Body of pancreas (tissue), 4 donors: ENCODE measurements at places on chromosomes 7 and 10. TPM values are rescaled to one million over a fixed set of nuclear protein-coding genes. Genes with fewer than 3 reads are reported as not detected.

DNA sequence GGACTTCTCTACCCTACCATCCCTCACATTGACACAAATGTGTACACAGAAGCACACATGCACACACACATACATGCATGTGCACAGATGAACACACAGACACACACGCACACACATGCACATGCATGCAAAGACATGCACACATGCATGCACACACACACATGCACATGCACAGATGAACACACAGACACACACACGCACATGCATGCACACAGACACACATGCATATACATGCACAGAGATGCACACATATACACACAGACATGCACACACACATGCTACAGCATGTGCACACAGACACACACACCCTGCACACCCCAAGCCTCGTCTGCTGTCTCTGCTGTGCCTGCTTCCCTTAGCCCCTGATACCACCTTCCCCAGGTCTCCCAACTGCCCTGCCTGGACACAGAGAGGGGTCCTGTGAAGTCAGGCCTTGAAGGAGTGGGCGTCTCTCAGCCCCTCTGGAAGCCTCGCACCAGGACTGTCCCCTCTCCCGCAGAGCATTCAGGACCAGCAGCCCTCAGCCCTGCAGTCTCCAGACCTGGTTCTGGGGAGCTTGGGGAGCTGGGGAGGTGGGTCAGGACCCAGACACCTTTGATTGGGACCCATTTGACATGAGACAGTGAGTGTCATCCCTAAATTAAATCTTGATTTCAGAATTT, 181.8 kb downstream of the DNAJB6 start:
- H3K4me3 ChIP-seq, result no peak overlapping the region
- no peak overlapping the region for H3K27ac ChIP-seq
- H3K4me1 ChIP-seq, result no peaks in the 10 kb centered on the region
- no peaks in the 10 kb centered on the region for H3K36me3 ChIP-seq
- no peak for DNase-seq
- H3K27me3 ChIP-seq, result no peaks in the 10 kb centered on the region

DNA sequence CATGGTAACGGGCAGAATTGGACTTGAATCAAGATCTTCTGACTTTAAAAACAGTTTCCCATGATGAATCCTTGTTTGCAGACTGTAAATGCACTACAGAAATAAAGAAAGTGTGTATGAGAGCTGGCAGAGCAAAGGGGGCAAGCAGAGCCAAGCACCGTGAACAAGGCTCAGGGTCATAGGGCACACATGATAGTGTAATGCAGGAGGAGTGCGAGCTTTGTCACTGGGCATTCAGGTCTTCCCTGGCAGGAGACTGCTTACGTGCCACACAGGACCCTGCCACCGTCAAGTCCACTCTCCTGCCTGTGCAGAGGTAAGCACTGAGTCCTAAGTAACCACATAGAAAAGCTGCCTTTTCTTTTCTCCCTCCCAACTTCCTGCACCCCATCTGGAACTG, 93.1 kb upstream of the NPVF start:
- H3K36me3 ChIP-seq, result no peaks in the 10 kb centered on the region
- DNase-seq, result no peak
- H3K4me3 ChIP-seq, result no peak overlapping the region
- H3K4me1 ChIP-seq, result peaks cover 45% of the 10 kb centered on the region

DNA sequence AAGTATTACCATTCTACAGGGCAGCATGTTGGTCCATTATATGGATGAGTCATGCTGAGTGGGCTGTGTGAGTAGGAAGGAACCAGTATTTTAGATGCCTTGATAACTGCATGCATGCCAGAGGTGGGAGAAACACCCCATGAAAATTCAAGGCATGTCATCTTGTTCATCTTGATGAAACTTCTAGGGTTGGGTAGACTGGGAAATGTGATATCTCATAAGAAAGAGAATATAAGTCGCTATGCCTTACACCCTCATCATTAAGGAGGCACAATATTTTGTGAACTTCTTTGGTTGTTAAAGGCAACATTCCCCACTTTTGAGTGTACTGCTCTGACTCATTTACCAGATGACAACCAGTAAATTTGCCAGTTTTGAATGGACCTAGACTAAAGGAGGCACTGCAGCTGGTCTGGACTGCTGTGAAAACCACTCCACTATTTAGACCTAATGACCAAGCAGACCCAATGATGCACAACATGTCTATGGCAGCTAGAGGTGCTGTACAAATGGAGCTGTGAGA, 48.0 kb downstream of the ZNF365 start:
- no peaks in the 10 kb centered on the region for H3K27me3 ChIP-seq
- DNase-seq, result no peak
- no peaks in the 10 kb centered on the region for H3K4me1 ChIP-seq
- H3K4me3 ChIP-seq, result no peak overlapping the region
- H3K27ac ChIP-seq, result no peak overlapping the region

GRCh38 chr10:69049566-69049961, 38.3 kb upstream of the SRGN start:
- H3K27me3 ChIP-seq, result no peaks in the 10 kb centered on the region
- DNase-seq, result no peak
- no peak overlapping the region for H3K4me3 ChIP-seq

The SNCG gene
- 2.6 TPM for total RNA-seq

The C10orf53 gene
- total RNA-seq, result not detected

GRCh38 chr7:82335927-82336326, 107.7 kb downstream of the CACNA2D1 start:
- H3K27ac ChIP-seq, result no peak overlapping the region
- no peak overlapping the region for H3K4me3 ChIP-seq
- no peaks in the 10 kb centered on the region for H3K27me3 ChIP-seq
- no peaks in the 10 kb centered on the region for H3K36me3 ChIP-seq
- DNase-seq, result peak; percentile 19

The CALU gene
- total RNA-seq, result 45.8 TPM

The OPN4 gene
- not detected for total RNA-seq

The CPA1 gene
- 42,834 TPM for total RNA-seq

GRCh38 chr10:99161165-99161564, 74.5 kb downstream of the HPSE2 start:
- H3K27ac ChIP-seq, result no peak overlapping the region
- H3K36me3 ChIP-seq, result no peaks in the 10 kb centered on the region
- H3K4me1 ChIP-seq, result no peaks in the 10 kb centered on the region
- no peaks in the 10 kb centered on the region for H3K27me3 ChIP-seq
- no peak for DNase-seq

DNA sequence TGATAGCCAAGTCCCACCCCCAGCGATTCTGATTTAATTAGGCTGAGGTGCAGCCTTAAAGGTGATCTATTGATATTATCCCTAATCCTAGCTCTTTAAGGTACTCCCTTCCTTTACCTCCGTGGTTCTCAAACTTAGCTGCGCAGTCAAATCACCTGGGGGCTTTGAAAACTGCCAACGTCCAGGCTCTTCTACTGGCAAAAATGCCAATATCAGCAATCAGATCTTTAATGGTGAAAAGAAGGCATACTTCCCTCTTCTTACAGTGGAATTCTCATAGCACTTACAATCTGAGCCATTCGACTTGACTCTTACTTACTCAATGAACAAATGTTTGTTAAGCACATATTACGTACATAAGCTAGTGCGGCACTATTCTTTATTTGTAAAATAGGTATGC, 704 bp upstream of the SLC35B4 start:
- H3K4me3 ChIP-seq, result no peak overlapping the region
- no peak for DNase-seq

GRCh38 chr10:98316170-98316569, 48.2 kb upstream of the LOXL4 start:
- no peak overlapping the region for H3K27ac ChIP-seq
- DNase-seq, result no peak
- no peaks in the 10 kb centered on the region for H3K4me1 ChIP-seq
- H3K4me3 ChIP-seq, result no peak overlapping the region
- H3K36me3 ChIP-seq, result no peaks in the 10 kb centered on the region

GRCh38 chr7:37297546-37297945, 151.1 kb downstream of the ELMO1 start:
- H3K4me3 ChIP-seq, result no peak overlapping the region
- no peak overlapping the region for H3K27ac ChIP-seq
- no peaks in the 10 kb centered on the region for H3K4me1 ChIP-seq
- no peak for DNase-seq
- no peaks in the 10 kb centered on the region for H3K36me3 ChIP-seq

The HELLS gene
- total RNA-seq, result 3.9 TPM

- H3K27ac ChIP-seq, result no peak overlapping the region
Observed at GRCh38 chr10:30755441-30755953, 125.9 kb upstream of the LYZL2 start.

DNA sequence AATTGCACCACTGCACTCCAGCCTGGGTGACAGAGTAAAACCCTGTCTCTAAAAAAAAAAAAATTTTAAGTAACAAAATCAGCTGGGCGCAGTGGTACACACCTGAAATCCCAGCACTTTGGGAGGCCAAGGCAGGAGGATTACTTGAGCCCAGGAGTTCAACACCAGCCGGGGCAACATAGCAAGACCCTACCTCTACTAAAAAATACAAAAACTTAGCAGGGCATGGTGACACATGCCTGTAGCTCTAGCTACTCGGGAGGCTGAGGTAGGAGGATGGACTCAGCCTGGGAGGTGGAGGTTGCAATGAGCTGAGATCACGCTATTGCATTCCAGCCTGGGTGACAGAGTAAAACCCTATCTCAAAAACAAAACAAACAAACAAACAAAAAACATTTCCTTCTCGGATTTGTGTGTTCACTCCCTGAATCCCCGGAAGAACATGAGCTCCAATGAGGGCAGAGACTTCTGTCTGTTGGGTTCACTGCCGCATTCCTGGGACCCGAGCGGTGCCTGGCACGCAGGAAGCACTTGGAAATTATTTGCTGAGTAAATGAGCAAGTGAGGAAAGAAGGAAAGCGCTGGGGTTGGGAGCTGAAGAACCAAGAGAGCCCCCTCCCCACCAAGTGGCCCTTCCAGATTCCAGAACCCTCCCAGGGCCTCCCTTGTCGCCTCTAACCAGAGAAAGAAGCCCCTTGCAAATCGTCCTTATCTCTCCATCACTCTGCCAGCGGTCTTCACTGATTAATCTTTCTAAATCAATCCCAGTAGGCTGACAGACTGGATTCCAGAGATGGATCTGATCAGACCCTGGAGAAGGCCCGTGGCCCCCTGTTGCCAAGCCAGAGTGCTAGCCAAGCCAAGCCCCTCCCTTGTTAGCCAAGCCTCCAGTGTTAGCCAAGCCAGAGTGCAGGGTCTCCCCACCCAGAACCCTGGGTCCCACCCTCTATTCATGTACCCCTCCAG, 6.2 kb downstream of the TNRC18 start:
- no peaks in the 10 kb centered on the region for H3K27me3 ChIP-seq
- H3K4me3 ChIP-seq, result no peak overlapping the region
- H3K4me1 ChIP-seq, result peaks cover 35% of the 10 kb centered on the region
- no peaks in the 10 kb centered on the region for H3K36me3 ChIP-seq
- peak; percentile 55 for DNase-seq

The RAB19 gene
- 12.9 TPM for total RNA-seq

DNA sequence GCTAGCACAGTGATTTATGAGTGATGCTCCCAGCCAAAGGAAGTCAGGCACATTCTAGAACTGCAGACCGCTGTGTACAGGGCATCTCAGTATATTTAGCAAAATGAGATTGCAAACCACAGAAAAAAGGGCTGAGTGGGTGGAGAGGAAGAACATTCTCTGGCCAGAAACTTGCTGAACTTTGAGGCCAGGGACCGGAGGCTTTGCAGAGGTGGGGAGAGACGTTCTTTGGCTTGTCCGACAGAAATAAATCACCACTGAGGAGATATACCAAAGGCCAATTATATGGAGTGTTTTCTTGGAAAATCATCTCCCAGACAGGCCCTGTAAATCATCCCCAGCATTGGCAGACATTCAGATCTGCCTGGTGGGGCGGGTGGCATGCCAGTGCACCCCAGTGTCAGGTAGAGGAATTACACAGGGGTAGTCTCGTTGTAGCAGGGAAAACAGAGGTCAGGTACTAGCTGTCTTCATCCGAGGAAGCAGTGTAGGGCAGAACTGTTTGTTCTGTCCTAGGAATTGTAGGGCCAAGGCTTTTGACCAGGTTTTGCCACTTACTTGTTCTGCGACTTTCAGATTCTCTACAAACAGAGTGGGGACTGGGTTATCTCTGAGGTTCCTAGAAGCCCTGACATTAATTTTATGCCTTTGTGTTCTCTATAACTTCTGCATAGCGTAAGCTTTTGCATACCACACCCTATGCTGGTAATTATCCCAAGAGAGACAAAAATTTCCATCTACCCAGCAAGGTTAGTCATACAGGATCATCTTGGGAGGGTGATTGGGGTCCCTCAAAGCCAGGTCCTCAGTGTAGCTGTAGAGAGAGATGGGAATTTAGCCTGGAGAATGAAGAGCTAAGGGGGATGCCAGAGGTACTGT, 655.6 kb downstream of the LRMDA start:
- DNase-seq, result peak; percentile 40
- no peaks in the 10 kb centered on the region for H3K27me3 ChIP-seq
- H3K4me1 ChIP-seq, result peaks cover 4% of the 10 kb centered on the region
- no peaks in the 10 kb centered on the region for H3K36me3 ChIP-seq

The SHLD2 gene
- total RNA-seq, result 16.3 TPM

The LHPP gene
- total RNA-seq, result 9.9 TPM

GRCh38 chr7:135666156-135666555, 3.8 kb downstream of the STMP1 start:
- H3K27ac ChIP-seq, result no peak overlapping the region
- H3K36me3 ChIP-seq, result no peaks in the 10 kb centered on the region
- H3K4me3 ChIP-seq, result no peak overlapping the region
- no peaks in the 10 kb centered on the region for H3K27me3 ChIP-seq
- no peak for DNase-seq

- peaks cover 74% of the 10 kb centered on the region for H3K4me1 ChIP-seq
- peaks cover 42% of the 10 kb centered on the region for H3K36me3 ChIP-seq
- H3K4me3 ChIP-seq, result no peak overlapping the region
Observed at GRCh38 chr7:26187380-26188205, 13.0 kb downstream of the HNRNPA2B1 start.

GRCh38 chr10:12635127-12635541, 285.8 kb downstream of the CAMK1D start:
- no peaks in the 10 kb centered on the region for H3K36me3 ChIP-seq
- H3K4me3 ChIP-seq, result no peak overlapping the region
- H3K27ac ChIP-seq, result no peak overlapping the region
- H3K27me3 ChIP-seq, result no peaks in the 10 kb centered on the region
- H3K4me1 ChIP-seq, result peaks cover 17% of the 10 kb centered on the region

GRCh38 chr10:132319853-132320653, 11.9 kb upstream of the LRRC27 start:
- H3K4me1 ChIP-seq, result no peaks in the 10 kb centered on the region
- no peaks in the 10 kb centered on the region for H3K27me3 ChIP-seq
- DNase-seq, result no peak
